ENCODE measurements at places on chromosomes 16 and 17.

DNA sequence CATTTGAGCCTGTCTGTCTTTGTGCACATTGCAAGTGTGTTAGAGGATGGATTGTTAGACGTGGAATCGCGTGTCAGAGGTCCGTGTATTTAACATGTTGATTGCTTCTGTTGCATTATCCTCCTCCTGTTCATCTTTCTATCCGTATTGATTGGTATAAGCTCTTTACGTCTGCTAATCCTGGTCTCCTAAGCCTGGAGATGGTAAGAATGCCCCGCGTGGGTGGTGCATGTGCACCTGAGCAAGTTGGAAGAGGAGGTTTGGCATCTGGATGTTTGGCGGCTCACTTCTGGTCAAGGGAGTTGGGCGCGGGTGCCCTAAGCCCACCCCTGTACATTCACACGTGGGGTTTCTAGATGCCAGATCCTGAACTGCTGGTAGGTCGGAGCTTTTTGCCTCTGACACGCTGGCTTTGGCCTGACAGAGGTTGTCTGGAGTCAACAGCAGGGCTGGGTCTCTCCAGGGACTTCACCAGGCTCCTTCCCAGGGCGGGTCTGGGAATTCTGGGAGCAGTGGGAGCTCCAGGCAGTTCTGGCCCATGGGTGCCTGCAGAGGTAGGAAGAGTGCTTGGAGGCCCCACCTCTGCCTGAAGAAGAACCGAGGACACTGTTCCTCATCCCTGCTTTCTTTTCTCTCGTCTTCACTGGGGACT lies 107.3 kb downstream of the OR1D5 start:
- H3K27me3 ChIP-seq: no peaks in the 10 kb centered on the region
- H3K36me3 ChIP-seq: no peaks in the 10 kb centered on the region

GRCh38 chr16:84982434-84982833 lies 28.9 kb downstream of the ZDHHC7 start:
- peaks cover 20% of the 10 kb centered on the region for H3K4me1 ChIP-seq
- no peak overlapping the region for H3K27ac ChIP-seq
- no peaks in the 10 kb centered on the region for H3K27me3 ChIP-seq
- peaks cover 76% of the 10 kb centered on the region for H3K36me3 ChIP-seq

DNA sequence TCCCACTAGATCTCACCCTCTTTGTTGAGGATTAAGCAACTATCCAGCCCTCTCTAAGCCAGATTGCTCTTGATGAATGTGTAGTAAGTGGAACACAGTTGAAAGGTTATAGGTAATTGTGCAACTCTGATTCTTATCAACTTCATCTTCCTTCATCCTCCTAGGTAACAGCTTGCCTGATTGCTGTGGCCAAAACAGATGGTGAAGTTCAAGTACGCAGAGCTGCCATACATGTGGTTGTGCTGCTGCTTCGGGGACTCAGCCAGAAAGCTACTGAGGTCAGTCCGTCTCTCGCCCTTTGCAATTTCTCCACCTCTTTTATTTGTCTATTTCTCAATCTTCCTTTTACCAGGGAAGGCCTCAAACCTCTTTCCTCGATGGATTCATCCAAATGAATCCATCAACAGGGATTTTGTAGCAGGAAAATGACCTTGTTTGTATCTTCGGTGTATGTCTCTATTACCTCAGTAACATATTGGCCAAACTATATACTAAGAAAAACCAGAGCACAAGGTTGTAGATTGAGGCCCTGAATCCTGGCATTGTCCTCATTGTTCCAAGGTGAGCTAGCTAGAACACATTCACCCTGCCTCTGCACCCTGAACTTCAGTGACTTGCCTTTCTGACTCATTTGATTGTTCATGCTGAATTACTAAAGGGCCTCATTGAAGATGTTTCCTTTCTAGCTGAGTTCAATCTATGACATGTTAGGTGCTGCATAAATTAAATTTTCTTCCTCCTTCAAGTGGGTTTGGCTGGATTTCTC lies 65.1 kb upstream of the HAS3 start:
- H3K27ac ChIP-seq: no peak overlapping the region
- H3K27me3 ChIP-seq: no peaks in the 10 kb centered on the region
- no peak for DNase-seq
- H3K4me3 ChIP-seq: no peak overlapping the region
- H3K4me1 ChIP-seq: no peaks in the 10 kb centered on the region

- H3K4me1 ChIP-seq: peaks cover 21% of the 10 kb centered on the region
- no peaks in the 10 kb centered on the region for H3K27me3 ChIP-seq
- H3K4me3 ChIP-seq: no peak overlapping the region
- no peaks in the 10 kb centered on the region for H3K36me3 ChIP-seq
- peak overlapping the region; percentile 61 for H3K27ac ChIP-seq
Measured at GRCh38 chr17:66542129-66542966, 239.9 kb downstream of the PRKCA start.

- no peaks in the 10 kb centered on the region for H3K36me3 ChIP-seq
- H3K27me3 ChIP-seq: no peaks in the 10 kb centered on the region
- no peak overlapping the region for H3K4me3 ChIP-seq
- no peak for DNase-seq
Measured at GRCh38 chr16:73321853-73322252, 273.9 kb upstream of the ZFHX3 start.

DNA sequence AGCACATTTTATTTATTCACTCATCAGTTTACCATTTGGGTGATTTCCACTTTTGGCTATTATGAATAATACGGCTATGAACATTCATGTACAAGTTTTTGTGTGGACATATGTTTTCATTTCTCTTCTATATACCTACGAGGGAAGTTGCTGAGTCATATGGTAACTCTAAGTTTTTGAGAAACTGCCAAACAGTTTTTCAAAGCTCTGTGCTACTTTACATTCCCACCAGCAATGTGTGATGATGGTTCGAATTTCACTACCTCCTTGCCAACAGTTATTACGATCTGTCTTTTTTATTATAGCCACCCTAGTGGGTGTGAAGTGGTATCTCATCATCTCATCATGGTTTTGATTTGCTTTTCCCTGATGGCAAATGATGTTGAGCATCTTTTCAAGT lies 63.7 kb upstream of the MRTFB start:
- no peak for DNase-seq
- no peak overlapping the region for H3K4me3 ChIP-seq
- H3K27me3 ChIP-seq: no peaks in the 10 kb centered on the region
- no peaks in the 10 kb centered on the region for H3K36me3 ChIP-seq
- H3K27ac ChIP-seq: no peak overlapping the region
- H3K4me1 ChIP-seq: peaks cover 43% of the 10 kb centered on the region
